ENCODE measurements at places on chromosomes 6 and 20.

DNA sequence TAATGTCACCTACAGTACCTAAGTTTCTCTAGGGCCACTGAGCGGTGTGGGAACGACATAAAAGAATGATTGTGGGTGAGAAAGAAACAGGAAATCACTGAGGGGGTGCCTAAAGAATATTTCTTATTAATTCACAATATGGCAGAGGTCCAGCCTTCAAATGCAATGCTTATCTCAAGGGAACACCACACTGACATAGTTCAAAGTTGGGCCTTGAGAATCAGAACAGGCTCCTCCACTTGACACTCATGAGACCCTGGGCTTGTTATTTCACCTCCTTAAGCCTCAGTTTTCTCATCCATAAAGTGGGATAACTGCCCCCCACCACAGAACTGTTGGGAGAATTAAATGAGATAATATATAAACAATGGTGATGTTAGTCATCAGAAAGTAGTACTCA is 40.4 kb upstream of the ARHGAP18 start:
- peak; percentile 45 for DNase-seq

DNA sequence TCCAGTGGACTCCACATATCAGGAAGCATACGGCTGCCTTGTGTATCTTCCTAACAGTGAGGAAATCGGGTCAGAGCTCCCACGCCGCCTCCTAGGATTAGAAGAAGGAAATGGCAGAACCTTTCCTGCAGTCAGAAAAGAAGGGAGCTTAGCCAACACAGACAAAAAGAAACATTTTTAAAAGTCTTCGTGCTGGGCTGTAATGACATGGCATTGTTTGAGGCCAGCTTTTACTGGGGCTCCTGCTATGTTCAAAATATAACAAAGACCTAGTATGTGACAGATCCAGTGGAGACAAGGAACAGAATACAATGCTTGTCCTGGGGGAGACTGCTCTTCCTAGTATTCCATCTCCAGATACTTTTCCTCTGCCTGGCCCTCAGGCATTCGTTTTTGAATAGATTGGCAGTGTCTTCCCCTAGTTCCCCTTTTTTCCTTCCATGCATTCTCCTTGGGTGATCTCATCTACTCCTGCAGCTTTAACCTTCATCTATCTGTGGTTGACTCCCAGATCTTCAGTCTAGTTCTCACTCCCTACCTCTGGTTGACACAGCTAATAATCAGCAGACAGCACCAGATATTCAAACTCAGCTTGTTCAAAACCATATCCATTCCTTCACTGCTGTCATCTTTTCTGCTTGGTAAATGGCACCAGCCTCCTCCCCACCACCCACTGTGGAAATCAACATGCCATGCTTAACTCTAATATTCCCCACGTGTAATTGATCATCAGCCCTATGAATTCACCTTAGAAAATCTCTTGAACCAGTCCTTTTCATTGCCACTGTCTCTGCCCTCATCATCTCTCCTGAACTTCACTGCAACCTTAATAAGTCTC is 94.5 kb upstream of the VSTM2L start:
- no peak for DNase-seq

DNA sequence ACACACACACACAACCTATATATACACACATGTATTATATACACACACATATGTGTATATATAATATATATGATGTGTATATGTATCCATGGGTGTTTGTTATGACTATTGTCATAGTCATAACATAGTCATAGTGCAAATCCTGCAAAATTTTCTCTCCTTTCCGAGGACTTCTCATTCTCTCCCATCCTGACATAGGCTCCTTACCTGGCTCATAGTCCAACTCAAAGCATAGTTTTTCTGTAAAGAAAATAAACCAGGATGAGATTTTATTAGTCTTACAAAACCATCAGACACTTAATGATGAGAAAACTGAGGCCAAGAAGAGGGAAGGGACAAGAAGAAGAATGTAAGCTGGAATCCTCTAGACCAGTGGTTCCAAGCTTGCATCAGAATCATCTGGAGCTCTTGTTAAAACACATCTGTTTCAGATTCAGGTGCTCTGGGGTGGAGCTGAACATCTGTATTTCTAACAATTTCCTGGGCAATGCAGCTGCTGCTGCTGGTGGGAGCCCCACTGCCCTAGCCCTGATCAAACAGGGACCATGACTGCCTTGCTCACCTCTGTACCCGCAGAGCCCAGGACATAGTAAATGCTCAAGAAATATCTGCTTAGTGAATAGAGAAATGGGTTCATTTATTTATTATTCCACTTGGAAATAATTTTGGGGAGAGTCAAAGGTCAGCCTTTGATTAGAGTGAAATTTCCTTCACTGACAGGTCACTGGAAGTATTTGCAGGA is 5.3 kb downstream of the TRIM10 start:
- DNase-seq: no peak

DNA sequence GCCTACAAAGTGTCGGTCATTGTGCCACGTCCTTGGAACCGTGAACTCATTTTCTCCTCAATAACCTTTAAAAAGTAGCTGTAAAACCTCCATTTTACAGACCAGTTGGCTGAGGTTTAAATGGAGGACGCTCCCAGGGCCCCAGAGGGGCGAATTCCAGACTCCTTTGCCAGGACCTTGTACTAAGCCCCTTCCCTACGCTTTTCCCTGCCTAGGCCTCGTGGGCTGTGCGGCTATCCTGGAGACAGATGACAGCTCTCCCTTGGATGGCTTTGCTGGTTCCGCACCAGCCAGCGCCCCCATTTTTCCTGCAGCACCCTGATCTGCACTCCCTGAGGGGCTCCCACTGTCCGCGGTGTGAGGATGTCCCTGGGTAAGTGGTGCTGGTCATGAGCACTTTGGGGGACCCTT is 12.1 kb upstream of the SNHG17 start:
- DNase-seq: no peak

DNA sequence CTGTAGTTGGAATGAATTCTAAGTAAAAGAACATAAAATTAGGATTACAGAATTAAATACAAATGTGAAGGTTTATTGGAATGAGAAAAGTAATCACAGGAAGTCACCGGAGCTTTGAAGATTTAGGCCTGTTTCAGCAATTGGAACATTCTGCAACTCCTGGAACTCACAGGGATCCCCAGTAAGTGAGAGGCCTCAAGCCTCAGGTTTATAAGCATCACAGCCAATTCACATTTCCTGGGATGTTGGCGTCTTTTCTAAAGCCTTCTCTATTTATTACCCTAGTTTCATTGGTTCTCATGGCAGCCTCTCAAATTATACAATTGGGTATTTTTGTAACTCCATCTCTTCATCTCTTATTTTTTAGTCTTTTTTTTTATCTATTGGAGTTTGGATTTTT is 90.4 kb upstream of the HIVEP1 start:
- DNase-seq: no peak

GRCh38 chr20:9551808-9552550 is 37.6 kb downstream of the LAMP5 start:
- DNase-seq: no peak

GRCh38 chr6:12097791-12098190 is 85.7 kb downstream of the HIVEP1 start:
- DNase-seq: no peak

GRCh38 chr6:17959302-17959701 is 28.1 kb downstream of the KIF13A start:
- no peak for DNase-seq

DNA sequence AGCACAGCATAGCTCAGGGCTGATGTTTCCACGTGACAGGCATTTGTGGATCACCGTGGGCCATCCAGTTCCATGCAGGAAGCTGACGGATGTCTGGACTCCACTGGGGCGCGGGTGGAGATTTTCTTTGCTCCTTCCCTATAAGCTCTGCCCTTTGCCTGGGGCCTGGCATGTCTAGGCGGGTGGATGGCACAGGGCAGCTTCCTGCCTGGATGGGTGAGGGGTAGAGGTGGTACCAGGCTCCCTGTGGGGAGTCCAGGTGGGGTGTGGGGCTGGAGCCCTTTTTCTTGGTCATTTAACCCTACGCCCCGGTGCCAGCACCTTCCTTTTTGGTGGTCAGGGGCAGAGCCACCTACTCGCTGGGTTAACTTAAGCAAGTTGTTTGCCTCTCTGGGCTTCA is 10.4 kb downstream of the FAM110A start:
- DNase-seq: no peak

- no peak for DNase-seq
Measured at GRCh38 chr20:20229595-20229994, 138.3 kb upstream of the INSM1 start.

DNA sequence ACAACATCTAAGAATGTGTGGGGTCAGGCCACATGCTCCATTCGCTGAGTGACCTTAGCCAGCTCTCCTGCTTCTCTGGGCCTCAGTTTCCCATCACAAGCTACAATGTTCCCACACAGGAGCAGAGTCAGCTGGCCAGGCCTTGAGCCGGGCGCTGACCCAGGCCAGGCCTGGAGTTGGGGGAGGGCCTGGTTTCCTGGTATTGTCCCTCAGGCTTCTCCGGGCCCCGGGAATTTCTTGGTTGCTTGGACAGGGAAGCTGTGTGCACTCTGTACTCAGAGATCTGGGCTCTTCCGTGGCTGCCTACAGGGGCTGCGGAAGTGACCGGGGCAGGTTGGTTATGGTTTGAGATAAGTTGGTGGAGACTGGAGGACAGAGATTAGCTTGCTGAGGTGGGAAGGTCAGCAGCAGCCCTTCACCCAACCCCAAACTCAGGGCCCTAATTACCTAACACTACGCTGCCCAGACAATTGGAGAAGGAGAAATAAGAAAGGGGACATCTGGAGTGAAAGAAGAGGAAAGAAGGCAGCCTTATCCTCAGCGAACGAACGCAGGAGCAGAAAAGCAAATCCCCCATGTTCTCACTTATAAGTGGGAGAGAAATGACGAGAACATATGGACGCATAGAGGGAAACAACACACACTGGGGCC is 6.2 kb downstream of the TGM2 start:
- no peak for DNase-seq

DNA sequence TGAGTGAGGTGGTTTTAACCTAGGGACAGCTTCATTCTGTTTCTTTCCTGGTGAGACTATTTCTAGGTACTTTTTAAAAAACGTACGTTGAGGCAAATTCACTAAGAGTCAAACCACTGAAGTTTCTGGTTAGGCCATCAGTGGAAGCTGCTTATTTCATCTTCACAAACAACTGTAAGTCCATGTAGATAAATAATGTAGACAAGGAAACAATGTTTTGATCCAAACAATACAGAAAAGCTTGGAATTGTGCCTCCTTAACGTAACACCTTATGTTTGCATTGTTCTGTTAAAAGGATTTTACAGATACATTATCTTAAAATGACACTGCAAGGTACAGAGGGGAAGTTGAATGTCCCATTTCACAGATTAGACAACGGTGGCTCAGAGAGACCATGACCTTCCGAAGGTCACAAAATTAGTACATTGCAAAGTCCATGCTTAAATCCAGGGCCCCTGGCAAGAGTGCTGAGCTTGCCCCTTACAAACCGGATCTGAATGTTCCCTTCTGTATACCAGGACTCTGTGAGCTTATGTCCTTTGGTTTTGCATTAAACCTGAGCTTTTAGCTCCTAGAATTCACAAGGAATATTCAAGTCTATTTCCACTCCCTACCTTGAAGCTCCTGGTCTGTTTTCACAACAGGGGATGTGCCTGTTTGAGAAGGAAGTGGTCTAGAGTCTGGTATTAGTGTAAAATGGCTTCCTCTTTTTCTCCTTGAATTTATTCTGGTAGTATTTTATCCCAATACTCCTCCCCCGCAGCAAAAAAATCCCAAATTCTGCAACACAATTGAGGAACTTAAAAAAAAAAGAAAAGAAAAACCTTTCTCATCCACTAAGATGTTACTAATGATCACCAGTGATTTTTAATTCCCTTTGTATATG is 28.9 kb upstream of the ZNF217 start:
- no peak for DNase-seq

DNA sequence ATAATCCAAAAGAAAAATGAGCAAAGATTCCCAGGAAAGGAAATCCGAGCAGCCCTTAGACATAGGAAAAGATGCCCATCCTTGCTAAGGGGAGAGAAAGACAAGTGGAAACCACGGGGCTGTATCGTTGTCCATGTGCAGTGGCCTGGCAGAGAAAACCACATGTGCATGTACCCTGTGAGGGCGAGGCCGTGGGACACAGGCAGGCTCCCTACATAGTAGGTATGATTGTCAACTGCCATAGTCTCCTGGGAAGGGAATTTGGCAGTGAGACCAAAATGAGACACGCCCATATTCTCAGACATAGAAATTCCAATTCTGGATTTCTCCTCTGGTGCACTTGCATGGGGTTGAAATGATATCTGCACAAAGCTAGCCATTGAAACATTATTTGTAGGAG is 169.7 kb upstream of the SALL4 start:
- DNase-seq: no peak

- DNase-seq: no peak
Measured at GRCh38 chr6:135325624-135326424, 144.7 kb downstream of the MYB start.

DNA sequence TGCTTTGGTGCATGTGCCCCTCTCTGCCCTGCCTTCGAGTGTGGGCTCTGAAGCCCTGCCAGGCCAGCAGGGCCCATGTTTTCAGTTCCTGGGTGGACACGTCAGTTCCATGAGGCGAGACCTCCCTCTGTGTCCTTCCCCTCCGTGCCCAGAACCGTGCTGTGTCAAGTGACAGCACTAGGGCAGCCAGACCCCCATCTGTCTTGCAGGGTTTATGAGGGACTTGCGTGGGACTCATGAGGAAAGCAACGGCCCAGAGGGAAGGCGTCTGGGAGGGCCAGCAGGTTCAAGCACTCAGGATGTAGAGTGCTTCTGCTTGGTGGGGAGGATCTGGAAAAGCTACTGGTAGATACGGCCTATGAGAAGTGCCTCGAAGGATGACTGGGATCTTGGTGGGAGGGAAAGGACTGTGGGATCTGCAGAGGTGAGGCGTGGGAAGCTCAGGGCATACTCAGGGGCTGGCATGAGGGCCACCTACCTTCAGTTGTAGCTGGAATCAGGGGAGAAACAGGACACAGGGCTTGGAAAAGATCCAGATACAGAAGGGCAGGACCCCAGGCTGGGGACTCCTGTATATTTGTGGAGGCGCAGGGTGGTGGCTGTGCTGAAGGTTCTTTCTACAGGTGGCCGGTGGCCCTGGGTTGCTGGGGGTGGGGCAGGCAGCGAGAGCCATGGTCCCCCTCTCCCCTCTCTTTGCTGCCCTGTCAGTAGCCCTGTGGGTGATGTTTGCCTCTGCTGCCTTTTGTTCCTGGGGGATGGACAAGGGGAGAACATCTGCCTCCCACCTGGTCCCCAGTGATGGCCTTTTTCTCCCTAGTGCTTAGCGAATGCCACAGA is 5.5 kb downstream of the NPEPL1 start:
- DNase-seq: no peak

- peak; percentile 13 for DNase-seq
Measured at GRCh38 chr20:38091441-38092216, 58.1 kb downstream of the RPRD1B start.

GRCh38 chr20:13202565-13202964 is 18.5 kb upstream of the ISM1 start:
- no peak for DNase-seq
